MG63 (cell line): ENCODE measurements at places on chromosomes 1 and 21.

- no peak for DNase-seq
These were observed 17.5 kb upstream of the KIF14 start for GRCh38 chr1:200638073-200638472.

- DNase-seq: no peak
These were observed 8.8 kb downstream of the TFF2 start for GRCh38 chr21:42341776-42342542.

DNA sequence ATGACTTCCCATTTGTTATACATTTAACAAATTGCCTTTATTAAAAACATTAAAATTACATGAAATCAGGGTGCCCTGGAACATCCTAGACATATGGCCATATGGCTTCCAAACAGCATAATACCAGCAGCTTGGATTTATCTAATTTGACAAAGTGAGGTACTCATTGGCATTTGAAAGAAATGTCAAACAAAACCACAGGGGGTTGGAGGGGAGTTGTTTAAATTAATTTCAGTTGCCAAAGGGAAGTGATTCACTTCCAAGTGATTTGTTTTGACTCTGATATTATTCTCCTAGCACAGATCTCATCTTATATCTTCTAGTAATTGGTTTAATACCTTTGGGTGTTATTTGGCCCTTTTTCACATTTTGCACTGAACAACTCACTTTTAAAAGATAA lies 24.5 kb upstream of the POU2F1 start:
- no peak for DNase-seq

- peak; percentile 19 for DNase-seq
These were observed 131.1 kb downstream of the HLCS start for GRCh38 chr21:36835383-36835795.

GRCh38 chr1:223234534-223234933 lies 91.5 kb upstream of the TLR5 start:
- DNase-seq: no peak

GRCh38 chr21:44092211-44092610 lies 15.0 kb upstream of the PWP2 start:
- DNase-seq: no peak

- DNase-seq: peak; percentile 58
These were observed 284.6 kb downstream of the PTBP2 start for GRCh38 chr1:97006044-97006661.

DNA sequence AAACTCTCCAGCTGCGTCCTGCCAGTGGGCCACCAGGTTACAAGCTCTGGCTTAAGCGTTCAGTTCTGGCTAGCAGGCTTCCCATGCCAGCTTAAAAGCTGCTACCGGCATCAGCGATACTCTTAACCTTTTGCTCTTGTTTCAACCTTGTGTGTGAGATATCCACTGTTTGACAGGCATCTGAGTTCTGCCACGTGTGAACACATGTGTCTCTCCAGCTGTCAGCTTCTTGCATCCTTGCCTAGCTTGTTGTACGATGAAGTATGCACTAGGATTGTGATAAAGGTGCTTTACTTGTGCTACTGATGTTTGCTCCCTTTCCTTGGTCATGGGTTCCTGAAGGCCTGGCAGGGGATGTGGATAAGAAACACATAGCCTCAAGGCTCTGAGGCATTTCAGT lies 201.6 kb downstream of the PRDM2 start:
- DNase-seq: no peak

DNA sequence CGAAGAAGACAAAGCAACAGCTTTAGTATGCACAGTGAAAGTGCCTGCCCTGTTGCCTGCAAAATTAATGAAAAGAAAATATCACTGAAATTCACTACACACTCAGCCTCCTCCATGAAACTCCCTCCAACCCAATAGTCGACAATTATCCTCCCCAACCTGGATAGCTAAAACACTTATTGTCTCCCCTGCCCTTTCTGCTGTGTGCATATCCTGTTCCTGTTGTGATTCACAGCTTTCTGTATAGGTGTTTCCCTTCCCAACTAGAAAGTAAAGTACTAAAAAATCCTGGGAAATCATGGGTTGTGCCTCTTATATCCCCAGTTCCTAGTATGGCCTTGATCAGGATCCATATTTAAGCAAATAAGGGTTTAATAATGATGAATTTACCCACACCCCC lies 412.1 kb downstream of the LTN1 start:
- DNase-seq: no peak

GRCh38 chr1:70899735-70900134 lies 147.9 kb downstream of the PTGER3 start:
- DNase-seq: no peak

DNA sequence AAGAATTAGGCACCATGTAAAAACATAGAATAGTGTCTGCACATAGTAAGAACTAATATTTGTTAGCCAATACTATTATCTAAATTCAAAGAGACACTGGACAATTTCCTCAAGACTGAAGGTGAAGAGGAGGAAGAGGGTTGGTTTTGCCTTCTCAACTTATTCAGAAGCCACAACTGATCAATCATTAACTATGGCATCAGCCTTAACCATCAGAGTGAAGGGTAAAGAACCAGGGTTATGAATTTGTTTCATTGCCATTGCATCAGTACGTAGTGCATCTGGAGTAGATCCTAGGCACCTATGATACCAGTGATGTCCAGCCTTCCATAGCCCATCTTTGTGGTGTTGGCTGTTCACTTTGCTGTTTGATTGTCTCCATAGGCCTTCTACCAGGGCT lies 421.7 kb upstream of the DEPDC1 start:
- DNase-seq: no peak

DNA sequence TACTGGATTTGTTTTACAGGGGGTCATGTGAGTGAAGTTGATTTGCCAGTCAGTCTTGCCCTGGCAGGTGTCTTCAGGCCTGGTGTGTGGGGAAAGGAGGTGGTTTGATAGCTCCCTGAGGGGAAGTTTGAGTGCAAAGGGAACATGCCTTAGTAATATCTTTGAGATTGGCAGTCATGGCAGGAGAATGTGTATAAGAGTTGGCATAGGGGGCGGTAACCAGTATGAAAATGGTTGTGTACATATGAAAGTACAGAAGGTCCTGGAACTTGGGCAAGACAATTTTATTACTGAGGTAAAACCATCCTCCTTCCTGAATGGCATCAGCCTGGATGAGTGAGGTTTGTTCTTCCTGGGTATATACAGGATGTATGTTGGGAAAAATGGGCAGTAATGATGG lies 37.6 kb upstream of the PLA2G5 start:
- DNase-seq: no peak

DNA sequence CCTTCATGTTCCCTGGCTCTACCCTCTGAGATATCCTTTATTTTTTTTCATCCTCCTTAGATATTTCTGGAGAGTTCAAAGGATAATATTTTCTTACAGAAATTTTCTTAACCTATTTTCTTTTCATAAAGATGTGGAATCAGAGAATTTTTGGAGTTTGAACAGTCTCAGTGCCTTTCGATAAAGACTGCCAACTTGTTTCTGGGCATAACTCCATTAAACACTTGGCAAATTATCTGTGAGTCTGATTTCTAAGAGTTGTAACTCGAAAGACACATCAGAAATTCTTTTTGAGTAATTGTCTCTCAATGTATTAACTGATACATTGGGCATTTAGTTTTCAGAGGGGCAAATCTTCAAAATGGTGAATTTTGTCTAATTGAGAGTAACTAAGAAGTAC lies 1255.6 kb downstream of the NCAM2 start:
- no peak for DNase-seq

DNA sequence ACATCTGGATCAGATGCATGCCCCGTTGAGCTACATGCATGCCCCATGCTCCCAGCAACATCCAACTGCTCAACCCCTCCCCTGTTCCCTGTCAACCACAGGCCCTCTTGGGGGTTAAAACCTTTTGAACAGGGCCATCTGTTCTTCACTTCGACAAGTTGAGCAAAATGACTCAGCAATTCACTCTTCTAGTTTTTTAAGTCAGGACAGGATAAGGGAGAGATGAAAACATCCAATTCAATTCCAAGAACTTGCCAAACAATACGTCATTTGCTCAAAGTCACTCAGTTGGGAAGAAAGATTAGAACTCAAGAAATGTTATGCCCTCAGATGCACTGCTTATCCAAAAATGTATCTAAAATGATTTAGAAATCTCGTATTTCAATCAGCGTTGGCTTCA lies 46.1 kb upstream of the MTF2 start:
- no peak for DNase-seq

DNA sequence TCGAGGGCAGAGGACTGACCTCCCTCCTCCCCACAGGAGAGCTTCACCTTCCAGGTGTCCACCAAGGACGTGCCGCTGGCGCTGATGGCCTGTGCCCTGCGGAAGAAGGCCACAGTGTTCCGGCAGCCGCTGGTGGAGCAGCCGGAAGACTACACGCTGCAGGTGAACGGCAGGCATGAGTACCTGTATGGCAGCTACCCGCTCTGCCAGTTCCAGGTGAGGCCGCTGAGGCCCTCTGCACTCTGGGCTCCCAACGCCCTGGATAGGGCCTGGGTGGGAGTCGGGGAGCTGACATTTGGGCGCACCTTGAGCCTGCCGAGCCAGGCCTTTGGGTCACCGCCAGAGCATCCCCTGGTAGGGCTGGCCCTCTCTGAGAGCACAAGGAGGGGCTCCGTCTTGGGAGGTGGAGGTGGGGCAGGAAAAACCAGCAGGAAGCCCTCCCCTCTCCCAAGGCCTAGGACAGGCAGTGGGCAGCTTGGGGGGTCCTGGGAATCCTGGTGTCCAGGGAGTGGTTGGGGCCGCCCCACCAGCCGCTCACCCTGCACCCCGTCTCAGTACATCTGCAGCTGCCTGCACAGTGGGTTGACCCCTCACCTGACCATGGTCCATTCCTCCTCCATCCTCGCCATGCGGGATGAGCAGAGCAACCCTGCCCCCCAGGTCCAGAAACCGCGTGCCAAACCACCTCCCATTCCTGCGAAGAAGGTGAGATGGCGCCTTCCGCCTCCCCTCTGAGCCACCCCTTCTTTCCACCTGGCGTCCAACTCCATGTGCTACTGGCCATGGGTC lies 65.1 kb downstream of the PIK3CD start:
- DNase-seq: no peak

- DNase-seq: no peak
These were observed 10.6 kb downstream of the URB1 start for GRCh38 chr21:32382108-32382644.

DNA sequence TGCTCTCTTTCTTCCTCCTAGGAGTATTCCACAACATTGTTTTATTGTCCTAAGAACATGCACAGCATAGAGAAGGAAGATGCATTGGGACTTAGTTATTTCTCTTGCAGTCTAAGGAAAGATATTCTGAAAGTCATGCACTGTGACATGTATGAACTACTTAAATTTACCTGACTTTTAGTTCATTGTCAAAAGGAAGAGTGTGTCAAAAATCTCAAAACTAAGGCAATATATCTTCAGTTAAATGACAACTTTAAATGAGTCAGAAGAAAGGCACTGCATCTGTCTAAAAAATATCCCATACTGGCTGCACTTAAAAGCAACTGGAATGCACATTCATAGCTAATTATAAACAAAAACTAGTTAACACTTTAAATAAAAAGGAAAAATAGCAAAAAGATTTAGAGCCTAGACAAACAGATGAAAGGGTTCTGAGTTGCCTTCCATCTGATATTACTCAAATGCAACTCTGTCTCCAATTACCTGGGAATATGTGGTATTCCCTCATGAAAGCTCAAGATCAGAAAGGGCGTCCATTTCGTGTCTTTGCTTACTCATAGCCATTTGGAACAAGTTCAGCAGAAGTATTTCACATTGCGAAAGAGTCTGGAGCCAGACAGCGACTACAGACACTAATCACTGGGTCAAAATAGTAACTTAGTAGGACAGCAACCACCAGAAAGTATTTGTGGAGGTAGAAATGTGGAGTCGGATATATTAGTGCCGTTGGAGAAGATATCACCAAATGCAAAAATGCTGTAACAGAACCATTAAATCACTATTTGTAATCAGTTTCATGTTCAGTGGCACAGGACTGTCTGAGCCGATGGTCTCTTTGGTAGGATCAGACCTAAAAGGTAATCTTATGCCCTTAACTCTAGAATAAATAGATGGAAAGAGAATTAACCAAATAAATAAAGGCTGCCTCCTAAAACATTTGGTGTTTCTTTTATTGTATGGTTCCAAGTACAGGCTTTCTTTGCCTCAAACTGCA lies 225.7 kb downstream of the GREM2 start:
- peak; percentile 45 for DNase-seq

GRCh38 chr1:67723620-67724019 lies 38.6 kb downstream of the GADD45A start:
- peak; percentile 47 for DNase-seq

DNA sequence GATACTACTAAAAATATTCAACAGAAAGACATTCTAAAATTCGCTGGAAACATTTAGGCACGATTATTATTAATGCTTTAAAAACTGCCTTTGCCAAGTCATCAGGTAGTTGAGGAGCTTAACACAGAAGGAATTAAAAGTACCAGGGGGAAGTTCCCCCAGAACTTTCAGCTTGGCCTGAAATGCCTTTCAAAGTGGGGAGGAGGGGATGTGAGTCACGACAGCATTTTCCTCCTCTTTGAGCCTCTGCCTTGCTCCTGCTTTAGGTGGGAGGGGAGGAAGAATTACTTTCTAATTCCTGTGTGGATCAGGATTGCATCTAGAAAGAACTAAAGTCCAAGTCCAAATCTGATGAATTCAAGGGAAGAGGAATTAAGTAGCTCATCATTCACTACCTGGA lies 183.7 kb downstream of the CLIC6 start:
- no peak for DNase-seq

DNA sequence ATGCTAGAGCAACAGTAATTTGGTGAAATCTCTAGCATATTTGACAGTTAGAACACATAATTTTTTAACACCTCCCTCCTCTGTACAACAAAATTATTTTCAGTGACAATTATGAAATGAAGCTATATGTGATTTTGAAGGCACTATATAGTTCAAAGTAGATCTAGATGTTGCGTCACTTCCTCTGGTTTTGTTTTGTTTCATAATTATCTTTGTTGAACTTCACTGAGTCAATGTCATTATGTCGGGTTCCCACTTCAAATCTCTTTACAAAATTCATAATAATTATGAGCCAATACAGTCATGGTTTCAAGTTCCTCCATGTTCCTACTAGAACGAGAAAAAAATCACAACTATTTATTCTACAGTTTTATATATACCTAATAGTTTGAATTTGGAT lies 254.8 kb upstream of the PLXNA2 start:
- no peak for DNase-seq

GRCh38 chr21:24025101-24025500 lies 1582.2 kb downstream of the MRPL39 start:
- no peak for DNase-seq
